Amygdala (tissue), 56 donors: ENCODE measurements at places on chromosomes 3 and 15.

- no peak for DNase-seq
These were observed 44.6 kb downstream of the GASK1A start for GRCh38 chr3:43023746-43024145.

GRCh38 chr3:188166441-188166840 is 12.5 kb downstream of the LPP start:
- no peak for DNase-seq

DNA sequence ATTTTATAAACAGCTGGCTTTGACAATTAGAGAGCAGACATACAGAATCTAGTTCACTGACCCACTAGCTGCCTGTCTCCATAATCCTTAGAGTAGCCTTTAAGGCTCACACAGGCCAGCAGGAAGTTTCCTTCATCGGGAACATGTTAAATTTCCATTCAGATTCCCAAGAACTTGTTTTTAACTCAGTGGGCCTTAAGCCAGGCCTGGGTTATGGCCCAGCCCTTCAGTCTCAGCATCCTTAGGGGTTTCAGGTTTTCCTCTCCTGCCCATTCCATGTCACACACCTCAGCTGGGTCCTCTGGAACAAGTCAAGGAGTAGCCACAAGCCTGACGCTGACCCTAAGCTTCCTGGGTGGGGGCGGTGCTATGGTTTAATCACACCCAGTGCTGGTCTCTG is 15.0 kb downstream of the CDAN1 start:
- no peak for DNase-seq

DNA sequence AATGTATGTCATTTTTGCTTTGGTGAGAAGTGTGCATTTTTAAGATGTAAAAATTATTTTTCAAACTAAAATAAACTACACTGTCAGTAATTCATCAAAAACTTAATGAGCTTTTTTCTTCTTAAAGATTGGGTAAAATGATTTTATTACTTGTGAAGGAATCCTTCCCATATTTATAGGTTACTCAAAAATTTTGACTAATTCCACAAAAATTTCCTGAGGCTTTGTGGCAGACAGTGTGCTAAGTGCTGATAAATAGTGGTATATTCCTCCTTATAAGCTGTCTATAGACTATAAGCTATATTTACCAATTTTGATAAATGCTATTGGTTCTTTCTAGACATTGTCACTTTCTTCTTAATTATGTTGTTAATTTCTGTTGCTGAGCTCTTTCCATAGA is 284.5 kb upstream of the SEMA6D start:
- DNase-seq = no peak

GRCh38 chr3:140830391-140830790 is 111.2 kb upstream of the SLC25A36 start:
- no peak for DNase-seq

- DNase-seq = no peak
These were observed 25.0 kb upstream of the MRPS22 start for GRCh38 chr3:139318826-139319225.

DNA sequence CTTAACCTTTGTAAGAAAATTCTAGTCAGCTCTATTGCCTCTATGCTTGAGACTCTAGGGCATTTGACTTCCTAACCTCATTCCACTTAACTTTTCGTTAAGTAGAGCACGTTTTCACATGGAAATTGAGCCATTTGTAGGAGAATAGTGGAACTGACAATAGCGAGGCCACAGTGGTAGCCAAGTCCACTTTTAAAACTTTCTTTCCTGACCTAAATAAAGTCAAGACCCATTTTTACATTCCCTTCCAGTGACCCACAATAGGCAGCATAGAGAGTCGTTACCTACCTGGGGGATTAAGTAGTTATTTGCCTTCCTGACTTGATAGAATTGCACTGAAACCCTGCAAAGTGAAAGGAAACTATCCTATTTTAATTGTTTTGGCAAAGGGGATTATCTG is 386.0 kb upstream of the NECTIN3 start:
- no peak for DNase-seq

DNA sequence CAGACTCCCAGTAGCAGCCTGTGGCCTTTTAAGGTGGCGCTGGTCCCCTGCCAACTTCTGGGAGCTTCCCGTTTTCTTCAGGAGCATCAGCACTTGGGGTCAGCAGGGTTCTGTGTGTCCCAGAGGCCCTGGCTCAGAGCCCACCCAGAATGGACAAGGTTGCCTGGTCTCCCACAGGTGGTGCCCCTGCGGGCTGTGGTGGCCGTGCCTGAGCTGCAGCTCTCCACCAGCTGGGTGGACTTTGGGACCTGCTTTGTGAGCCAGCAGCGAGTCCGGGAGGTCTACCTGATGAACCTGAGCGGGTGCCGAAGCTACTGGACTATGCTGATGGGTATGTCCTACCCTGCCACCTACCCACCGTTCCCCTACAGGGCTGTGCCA is 15.5 kb downstream of the ACAA1 start:
- DNase-seq = no peak

DNA sequence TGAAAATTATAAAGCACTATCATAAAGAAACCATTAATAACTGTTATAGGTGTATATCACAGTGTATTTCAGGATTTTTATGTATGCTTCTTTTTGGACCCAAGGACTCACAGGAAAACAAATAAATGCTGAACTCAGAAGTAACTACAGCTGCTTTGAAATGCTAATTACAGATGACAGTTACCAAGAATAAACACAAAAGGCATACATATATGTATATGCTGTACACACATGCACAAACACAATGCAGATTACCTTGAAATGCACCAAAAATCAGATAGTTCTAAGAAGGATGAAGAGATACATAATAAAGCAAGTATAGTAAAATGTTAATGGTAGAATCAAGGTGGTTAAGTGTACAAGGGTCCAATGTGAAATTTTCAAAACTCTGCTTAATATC is 52.2 kb downstream of the ZNF280D start:
- DNase-seq = no peak

GRCh38 chr15:64209680-64210334 is 47.0 kb upstream of the PPIB start:
- no peak for DNase-seq

- no peak for DNase-seq
These were observed 284.7 kb upstream of the STT3B start for GRCh38 chr3:31247850-31248562.

DNA sequence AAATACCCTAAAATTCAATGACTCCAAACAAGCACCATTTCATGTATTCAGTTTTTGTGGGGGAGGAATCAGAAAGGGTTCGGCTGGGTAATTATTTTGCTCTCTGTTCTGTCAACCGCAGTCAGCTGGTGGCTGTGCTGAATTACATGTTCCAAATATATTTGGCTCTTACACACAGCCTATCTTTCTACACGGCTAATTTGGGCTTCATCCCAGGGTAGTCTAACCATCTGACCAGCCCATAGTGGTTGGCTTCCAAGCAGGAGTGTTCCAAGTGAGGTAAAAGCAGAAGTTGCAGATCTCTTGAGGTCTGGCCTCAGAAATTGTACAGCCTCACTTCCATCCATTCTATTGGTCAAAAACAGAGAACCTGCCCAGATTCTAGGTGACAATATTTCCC is 760.8 kb upstream of the SEMA6D start:
- DNase-seq = no peak

GRCh38 chr3:106985721-106986120 is 391.5 kb upstream of the CCDC54 start:
- DNase-seq = no peak

DNA sequence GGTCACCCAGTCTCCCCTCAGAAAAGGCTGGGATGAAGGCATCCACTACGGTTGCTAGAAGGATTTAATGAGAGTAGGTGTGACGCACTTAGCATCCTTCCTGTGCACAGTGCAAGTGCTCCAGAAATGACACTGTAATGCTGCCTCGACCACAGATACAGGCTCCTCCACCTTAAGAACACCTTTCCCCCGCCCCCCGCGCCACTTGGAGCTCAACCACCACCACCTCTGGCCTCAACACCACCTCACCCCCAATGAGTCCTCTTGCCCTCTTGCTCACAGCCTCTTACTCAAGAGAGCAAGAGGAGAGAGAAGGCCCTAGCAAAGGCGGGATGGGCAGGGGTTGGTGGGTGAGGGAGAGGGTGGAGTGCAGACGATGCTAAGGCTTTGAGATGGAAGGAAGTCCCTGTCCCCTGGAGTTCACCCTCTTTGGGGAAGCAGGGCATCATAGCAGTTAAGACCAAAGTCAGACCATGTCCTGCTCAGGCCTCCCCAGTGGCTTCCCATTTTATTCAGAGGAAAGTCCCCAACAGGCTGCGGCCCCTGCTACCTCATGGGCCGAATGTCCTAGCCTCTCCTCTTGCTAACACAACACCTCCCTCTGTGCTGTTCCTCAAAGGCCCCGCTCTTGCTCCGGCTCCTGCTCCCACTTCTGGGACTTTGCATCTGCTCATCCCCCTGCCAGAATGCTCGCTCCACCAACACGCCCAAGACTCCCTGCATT is 8.3 kb downstream of the STARD5 start:
- no peak for DNase-seq

DNA sequence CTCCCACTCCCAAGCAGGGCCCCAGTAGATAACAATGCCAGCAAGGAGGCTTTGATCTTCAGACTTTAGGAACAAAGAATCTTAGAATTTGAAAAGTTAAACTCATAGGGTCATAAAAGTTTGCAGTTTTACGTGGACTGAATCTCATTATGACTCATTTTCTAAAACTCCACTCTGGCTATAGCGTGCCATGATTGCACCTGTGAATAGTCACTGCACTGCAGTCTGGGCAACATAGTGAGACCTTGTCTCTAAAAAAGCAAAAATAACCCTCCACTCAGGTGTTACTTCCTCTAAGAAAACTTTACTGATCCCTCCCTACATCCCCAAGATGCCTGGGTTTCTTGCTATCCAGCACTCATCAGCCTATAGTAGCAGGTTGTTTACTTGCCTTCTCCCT is 104.5 kb downstream of the IL20RB start:
- DNase-seq = no peak

- DNase-seq = no peak
These were observed 71.0 kb downstream of the CHD2 start for GRCh38 chr15:92971081-92971480.
